ENCODE measurements at places on chromosomes 7 and 10.

DNA sequence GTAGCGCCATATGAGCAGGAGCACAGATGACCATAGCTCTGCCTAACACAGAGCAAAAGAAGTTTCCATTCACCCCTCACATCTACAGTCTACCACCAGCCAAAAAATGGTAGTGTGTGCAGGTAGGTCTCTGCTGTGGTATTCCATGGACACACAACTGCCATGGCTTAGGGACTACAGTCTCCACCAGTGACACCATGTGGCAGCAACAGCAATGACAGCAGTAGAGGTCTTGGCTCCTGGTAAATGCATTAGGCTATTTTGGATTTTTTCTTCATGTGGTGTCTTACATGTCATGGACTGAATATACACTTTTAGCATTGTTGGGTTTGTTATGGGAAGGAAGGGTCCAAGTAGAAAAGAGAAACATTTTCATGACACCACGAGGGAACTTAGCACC is 70.1 kb upstream of the CABCOCO1 start:
- no peak for DNase-seq

DNA sequence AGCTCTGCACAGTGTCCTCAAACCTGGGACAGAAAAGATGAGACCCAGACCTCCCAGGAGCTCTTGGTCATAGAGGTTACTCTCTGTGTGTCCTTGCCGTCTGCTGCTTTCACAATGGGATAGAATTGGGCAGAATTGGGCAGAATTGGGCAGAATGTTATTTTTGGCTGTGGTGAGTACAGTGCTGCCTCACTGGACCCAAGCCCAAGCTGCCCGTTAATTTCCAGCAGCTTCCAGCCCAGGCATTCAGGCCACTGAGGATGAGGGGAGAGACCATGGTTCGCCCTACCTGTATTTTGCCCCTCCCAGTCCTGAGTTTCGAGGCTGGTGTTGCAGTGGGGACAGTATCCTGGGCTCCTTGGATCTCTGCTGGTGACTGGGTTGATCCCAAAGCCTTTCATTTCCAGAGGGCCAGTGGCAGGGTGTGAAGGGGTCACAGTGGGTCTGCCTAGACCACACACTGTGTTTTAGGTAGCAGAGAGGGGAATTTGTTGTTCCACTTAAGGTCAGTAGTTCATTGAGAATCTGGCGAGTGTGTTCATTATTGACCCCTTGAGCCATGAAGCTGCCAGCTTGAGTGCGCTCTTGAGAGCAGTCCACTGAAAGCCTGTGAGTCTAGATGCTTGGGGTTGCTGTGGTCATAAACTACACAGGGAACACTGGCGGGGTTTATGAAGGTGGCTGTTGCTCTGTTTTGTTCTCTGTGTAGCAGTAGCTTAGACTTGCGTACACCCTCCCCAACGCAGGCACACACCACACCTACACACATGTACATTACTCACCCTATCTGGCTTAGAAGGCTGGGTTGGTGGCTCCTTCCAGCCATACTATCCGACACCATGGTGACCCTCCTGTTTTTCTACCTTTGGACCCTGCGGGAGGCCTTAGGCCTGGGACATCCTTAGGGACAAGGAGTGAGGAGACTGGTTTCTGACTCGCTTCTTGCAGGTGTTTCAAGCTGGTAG is 23.5 kb downstream of the NACAD start:
- DNase-seq, result no peak

- DNase-seq, result no peak
Observed at GRCh38 chr7:38492010-38492409, 139.2 kb downstream of the AMPH start.

GRCh38 chr7:44282601-44283171 is 42.7 kb downstream of the CAMK2B start:
- peak; percentile 1 for DNase-seq

GRCh38 chr10:119404719-119405519 is 137.6 kb downstream of the RGS10 start:
- DNase-seq, result no peak

DNA sequence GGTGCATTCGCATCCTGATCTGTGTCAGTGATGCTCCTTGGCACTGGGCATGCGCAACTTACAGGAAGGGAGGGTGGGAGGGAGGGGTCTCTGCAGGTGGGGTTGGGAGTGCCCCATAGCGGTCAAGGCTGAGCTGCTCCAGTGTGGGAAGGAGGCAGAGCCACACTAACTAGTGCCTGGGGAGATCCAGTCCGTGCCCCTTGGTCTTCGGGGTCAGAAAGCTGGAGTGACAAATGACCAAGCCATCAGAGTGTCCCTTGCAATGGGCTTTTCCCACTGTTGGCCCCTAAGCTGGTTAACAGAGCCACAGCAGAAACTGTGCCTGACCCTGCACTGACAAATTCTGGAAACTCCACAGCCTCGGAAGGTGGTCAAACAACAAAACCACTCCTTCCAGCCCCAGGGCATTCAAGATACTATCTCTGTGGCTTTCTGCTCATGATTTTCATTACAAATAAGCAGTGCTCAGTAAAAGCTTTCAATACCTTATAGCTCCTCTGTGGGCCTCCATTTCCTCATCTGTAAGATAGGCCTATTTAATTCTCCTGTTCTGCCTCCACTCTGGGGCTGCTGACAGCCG is 138.1 kb upstream of the UNC5B start:
- no peak for DNase-seq

- no peak for DNase-seq
Observed at GRCh38 chr10:3143791-3144434, 28.7 kb downstream of the PITRM1 start.

DNA sequence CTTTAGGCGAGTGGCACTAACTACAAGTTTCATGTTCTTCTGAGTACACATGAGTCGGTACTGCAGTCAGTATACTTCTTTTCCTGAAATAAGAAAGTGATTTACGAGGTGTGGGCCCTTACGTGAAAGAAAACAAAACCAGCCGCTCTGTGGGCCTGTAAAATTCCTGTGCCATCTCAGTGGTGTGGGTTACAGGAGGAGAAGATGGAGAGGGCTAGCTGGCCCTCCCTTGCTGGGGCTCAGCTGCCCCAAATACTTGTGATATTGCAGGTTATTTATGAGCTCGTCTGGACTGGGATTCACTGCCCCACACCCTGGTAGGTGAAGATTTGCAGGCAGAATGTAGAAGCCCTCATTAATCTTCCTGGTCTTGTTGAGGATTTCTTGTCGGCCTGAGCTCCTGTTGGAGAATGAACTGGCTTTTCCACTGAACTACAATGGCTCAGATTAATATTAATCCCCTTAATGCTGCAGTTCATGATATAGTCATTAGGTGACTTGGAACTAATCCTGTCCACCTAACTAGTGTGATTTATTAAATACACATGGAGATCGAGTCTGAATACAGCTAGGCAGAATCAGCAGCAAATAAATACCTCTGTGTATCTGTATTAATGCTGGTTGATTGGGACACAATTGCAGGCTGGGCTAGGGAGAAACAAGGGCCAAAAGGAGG is 68.0 kb downstream of the GBF1 start:
- no peak for DNase-seq

DNA sequence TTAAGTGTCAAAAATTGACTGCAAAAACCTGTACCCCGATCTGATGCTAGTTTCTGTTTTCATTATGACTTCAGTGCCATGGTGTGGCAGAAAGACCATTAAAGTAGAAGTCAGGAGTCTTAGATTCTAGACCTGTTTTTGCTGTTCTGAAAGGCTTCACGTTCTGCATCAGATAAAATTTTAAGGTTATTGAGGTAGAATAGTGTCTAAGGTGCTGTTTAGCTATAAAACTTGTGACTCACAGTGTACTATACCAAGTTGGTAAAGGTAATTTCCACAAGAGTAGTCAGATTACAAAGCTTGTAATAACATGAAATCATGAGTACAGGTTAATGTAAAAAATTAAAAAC is 38.6 kb downstream of the ZNRF2 start:
- no peak for DNase-seq

DNA sequence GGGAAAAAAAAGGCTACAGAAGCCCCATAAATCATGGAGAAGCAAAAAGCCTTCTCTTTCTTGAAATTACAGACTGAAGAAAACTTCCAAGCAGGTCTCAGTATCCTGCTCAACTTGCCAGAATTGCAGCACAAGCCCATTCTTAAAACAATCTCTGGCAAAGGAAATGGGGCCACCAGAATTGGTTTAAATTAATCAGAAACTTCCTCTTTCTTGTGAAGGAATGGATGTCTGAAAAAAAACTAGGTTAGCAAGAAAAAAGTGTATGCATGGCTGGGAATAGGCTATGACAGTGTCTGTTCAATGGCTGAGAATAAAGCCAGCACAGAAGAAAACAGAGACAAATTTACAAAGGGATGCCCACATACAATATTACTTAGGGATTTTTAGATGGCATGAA is 59.1 kb downstream of the TFEC start:
- DNase-seq, result no peak

DNA sequence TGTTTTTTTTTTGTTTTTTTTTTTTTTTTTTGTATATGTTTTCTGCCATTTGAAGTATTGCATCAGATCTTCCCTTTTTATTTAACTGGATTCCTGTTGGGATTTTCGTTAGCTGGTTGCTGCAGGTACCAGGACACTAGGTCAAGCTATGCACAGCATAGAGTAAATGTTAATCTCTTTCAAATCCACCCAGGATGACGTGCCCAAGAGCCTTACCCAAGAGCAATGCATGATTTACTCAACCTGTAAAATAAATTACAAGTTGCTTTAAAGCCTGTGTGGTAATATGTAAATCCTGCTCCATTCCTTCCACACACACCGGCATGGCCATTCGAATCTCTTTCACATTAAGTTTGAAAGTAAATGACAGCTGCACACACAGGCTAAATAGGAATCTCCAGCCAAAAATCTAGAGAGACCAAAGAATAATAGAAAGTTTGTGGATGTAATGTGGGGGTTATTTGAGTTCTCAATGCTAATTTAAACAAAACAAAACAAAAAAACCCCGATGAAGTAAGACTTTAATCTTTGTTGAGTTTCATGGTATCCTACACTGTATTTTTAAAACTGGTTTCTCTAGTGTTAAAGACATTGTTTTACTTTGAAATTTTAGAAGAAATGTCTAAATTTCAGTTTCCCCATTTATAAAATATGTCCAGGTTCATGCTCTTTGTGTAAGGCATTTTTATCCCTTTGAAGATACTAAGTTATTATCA is 167.9 kb downstream of the FRMD4A start:
- no peak for DNase-seq

GRCh38 chr10:96850825-96851224 is 18.7 kb downstream of the LCOR start:
- no peak for DNase-seq

DNA sequence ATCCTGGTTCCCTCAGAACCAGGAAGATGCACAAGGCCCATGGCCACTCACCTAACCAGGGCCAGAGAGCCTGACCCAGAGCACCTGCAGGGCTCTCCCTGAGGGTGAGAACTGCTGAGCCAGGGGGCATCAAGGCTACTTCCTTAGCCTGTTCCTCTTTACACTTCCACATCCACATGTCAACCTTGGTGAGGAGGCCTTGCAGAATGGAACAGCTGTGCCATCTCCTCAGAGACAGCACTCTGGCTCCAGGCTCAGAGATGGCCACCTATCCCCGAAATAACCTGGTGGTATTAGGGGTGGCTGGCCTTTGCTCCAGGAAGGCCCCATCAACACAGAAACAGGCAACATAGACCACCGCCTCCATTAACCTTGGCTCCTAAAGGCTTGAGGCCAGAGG is 473.0 kb downstream of the RPS24 start:
- DNase-seq, result no peak

- no peak for DNase-seq
Observed at GRCh38 chr7:142905759-142906158, 20.2 kb upstream of the TRPV6 start.

DNA sequence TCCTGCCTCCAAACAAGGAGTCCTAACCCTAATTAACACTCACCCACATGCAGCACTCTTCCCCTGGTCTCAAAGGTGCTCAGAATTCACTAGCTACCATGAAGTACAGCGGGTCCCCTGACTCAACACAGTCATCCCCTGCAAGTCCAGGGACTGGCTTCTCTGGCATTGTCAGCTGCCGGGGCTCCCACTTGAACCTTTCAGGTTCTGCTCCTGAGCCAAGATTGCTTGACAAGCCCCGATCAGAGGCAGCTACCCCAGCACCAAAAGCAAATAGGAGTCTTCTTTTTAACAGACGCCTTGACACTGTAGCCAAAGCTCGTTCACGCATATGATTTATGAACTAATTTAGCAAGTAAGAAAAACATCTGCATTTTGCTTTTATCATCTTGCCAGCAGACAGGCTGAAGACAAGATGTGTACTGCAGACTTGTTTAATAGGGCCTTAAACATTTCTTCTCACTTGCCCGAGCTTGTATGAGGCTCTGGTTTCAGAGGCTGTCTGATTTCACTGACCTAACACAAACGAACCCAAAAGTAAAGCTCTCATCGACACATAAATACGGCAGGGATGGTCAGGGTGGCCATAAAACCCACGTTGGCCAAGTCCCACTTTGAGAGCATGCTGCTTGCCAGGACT is 67.6 kb upstream of the ADAM12 start:
- no peak for DNase-seq

- DNase-seq, result peak; percentile 78
Observed at GRCh38 chr10:70162892-70163201, 7.5 kb downstream of the SAR1A start.

DNA sequence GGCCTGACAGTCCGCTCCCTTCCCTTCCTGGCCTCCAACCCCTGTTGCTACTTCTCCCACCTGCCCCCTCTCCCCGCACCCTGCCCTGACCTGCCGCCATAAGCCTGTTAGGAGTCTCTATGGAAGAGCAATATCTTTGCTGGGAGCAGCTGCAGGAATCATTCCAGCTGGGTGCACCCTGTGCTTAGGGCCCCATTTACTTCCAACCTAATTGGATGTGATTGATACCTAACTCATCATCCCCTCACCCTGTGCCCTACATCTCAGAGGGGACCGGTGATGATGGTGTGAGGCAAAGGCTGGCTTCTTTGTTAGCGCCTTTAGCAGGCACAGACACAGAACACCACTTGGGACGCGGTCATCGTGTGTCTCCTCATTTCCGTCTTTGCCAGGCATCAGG is 80.0 kb upstream of the FAM180A start:
- no peak for DNase-seq

DNA sequence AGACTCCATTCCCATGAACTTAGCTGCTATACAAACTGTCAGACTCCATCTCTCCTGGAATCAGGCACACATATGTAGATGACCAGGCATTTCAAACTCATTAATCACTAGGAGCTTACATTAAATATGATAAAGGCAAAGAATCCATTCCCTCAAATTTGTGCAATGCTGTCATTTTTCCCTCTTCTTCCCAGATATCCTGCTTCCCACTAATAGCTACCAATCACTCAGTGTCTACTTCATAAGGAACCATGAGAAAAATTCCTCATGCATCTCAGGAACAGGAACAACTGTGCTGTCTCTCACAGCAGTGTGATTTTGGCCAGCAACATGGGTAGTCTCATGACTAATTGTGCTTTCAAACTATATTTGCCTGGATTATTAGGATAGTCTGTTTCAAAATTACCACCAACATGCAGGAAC is 133.9 kb downstream of the DKK1 start:
- DNase-seq, result no peak

GRCh38 chr10:43295436-43295835 is 28.6 kb upstream of the RASGEF1A start:
- DNase-seq, result no peak

Measured in activated CD4-positive, alpha-beta T cell treated with anti-CD3 and anti-CD28 coated beads for 48 hours (primary cell).